ENCODE measurements at places on chromosomes 4 and X.

DNA sequence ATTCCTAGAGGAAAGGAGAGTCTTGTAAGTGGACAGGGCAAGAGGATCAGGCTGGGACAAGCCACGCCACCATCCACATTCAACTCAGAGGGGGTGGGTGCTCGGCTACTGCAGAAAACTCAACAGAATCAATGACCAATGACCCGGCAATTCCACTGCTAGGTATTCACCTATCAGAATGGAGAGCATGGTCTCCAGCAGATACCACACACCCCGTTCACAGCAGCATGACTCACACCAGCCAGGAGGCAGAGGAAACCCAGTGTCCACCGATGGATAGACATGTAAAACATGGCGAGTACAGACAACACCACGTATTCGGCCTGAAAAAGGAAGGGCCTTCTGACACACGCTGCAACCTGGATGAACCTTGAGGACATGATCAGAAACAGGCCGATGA lies 175.9 kb downstream of the AFAP1 start:
- no peak for DNase-seq

DNA sequence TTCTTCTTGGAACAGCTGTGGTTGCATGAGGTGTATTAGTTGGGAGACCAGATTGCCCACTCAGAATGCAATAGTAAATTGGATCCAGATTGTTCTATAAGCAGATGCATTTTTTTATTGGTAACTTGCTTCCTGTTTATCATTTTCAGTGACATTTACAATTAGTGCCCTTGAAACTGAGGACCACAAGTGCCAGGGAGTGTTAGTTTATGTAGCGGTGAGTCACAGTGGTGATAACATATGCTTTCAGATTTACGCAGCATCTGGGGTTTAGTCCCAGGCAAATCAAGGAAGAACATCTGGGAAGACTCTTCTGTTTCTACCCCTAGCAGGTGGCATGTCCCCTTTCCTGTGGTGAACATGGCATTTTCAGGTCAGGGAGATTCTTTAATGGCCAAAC lies 24.1 kb downstream of the FRMPD4 start:
- no peak for DNase-seq

DNA sequence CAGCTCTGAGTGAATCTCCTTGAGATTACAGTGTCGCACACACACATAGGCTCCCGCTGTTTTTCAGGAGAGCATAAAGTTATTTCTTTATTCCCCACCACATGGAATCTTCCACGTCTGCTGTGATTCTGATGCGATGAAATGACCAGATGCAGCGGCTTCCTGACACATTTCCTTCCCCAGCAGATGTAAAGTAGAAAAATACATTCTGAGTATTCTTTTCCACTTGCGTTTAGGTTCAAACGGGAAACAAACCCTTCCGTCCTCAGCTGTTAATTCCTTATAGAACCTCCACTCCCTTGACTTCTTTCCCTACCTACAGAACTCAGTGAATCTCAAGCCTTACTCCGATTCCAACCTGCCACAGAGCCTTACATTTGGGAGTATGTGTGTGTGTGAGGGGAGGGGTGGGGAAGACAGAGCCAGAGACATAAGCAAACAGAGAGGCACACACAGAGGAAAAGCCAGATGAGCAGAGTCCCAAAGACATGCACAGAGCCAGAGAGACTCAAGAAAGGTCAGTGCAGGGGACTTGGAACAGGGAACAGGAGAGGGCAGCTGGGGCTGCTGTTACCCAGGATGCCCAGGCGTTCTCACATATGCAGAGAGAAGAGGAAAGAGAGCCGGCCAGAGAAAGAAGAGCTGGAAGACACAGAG lies 47.3 kb downstream of the SETD7 start:
- DNase-seq = no peak

GRCh38 chrX:130066975-130067615 lies 43.2 kb downstream of the ELF4 start:
- no peak for DNase-seq

DNA sequence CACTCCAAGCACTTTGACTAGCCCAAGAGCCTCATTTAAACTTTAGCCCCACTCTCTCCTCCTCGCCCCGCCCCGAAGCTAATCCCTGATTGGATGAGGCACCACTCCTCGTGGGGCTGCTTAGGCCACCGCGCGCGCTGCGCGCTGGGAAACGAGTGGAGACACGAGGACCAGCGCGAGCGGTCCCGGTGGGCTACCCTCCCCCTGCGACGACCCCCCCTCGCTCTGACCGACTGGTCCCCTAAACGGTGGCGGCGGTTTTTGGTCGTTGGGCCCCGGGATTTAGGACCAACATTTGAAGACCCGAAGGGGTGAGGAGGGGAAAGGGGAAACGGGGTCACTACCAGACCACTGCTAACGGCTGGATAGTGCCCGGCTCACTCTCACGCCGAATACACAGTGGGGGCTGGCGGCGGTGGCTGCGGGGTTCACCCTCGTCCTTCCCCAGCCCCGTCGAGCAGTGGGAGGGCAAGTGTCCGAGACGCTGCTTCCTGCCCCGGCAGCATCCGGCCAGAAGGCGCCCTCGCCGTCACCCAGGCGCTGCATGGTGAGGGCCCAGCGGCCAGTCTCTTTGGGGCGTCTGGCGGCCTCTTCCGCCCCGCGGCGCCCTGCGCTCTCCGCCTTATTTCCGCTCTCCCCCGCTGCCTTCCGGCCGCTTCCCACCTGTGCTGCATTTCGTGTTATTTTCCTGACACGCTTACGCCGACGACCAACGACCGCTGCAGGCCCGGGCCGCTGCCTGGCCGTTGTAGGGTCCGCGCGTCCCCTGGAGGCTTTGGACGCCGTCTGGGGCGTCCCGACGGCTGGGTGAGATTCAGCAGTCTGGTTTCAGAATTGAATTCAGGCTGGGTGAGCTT lies at the start of gene RBM46:
RBM46 (plus strand) TSS at position 147 of the 857 bp plus-strand sequence. CDS start 15,481 bp downstream, outside the sequence.
- DNase-seq = no peak

DNA sequence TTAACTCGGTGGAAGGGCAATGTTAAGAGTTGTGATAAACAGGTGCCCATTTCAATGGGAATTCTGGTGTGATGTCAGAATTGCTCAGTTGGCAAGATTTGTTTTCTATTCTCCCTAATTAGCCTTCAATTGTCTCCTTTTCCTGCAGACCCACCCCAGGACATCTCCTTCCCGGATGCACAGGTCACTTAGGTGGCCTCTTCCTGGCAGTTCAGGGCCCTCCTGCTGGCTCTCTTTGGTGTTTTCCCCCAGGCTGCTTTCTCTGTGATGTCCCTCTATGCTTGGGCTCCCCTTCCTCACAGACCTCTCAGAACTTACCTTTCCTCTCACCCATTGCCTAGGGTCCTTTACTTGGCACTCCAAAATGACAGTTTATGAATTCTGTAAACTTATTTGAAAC lies 126.3 kb downstream of the GPAT3 start:
- DNase-seq = no peak

- no peak for DNase-seq
Observed at GRCh38 chrX:670645-671044, 40.1 kb downstream of the SHOX start.
